ENCODE measurements at places on chromosomes 4 and X.

DNA sequence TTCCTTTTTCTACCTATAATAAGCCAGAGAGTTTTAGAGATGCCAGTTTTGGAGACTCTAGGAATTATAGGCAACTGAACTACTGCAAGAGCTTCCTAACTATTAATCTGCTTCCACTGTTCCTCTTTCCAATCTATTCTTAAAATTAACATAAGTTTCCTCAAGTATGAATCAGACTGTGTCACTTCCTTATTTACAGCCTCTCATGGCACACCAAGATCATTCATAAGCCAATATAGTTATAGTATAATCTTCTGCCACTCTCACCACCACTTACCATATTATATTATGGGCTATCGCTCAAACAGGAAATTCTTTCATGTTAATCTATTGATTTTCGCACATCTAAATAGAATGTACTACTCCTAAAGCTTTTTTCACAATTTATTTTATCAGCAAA, 383.5 kb downstream of the STPG2 start:
- no peak for DNase-seq

DNA sequence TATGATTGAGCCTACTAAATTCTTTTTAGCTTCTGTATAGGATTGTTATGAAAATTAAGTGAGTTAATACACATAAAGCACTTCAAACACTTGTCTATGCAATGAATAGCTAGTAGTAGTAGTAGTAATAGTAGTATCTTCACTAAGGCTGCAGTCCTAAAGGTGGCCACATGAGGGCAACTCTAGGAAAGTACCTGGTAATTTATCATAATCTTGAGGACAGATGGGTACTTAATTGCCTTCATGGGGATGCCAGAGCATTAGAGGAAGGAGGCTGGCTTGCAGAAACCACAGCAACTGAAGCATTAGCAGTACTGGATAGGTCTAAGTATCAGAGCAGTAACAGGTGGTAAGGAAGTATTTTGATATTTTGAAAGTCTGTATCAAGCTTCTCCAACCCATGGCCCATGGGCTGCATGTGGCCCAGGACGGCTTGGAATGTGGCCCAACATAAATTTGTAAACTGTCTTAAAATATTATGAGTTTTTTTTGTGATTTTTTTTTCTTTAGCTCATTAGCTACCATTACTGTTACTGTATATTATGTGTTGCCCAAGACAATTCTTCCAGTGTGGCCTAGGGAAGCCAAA, 17.3 kb downstream of the NIPAL1 start:
- peak; percentile 2 for DNase-seq

GRCh38 chr4:139668036-139668435, 2.4 kb downstream of the MGST2 start:
- no peak for DNase-seq

GRCh38 chr4:64814616-64815015, 405.4 kb upstream of the TECRL start:
- no peak for DNase-seq

GRCh38 chr4:8922481-8922880, 50.8 kb upstream of the HMX1 start:
- DNase-seq: no peak

DNA sequence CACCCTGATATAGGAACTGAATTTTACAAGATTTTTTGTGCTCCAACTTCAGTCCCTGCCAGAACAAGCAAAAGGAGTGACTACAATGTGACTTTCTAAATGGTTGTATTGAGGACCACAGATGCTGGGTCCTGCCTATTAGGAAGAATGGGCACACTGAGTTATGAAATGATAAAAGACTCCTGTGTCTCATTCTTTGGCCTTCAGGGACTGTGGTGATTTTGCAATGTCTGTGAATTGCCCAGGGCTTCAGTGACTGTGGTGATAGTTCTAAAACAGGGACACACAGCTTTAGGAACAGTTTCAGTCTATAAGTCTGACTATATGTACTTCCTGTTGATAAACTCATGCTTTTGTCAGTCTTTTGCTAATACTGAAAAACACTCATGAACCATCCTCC, 210.2 kb downstream of the DMD start:
- DNase-seq: no peak

Measured in fibroblast of skin of abdomen (primary cell).